ENCODE measurements at places on chromosomes 12 and 14.
A peak's percentile ranks its signal among the peaks of the same experiment; 100 is the strongest.

DNA sequence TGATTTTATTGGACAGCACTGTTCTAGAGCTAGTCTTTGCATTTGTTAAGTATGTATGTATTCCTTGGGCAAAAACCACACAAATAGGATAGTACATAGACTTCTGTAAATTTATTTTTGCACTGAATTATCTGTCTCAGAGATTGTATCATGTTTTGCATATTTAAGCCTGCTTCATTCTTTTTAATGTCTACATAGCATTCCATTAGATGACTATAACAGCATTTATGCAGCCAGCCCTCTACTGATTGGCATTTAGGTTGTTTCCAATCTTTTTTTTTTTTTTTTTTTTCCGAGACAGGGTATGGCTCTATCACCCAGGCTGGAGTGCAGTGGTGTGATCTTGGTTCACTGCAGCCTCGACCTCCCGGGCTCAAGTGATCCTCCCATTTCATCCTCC, 34.5 kb downstream of the SYNDIG1L start:
- no peak for DNase-seq

DNA sequence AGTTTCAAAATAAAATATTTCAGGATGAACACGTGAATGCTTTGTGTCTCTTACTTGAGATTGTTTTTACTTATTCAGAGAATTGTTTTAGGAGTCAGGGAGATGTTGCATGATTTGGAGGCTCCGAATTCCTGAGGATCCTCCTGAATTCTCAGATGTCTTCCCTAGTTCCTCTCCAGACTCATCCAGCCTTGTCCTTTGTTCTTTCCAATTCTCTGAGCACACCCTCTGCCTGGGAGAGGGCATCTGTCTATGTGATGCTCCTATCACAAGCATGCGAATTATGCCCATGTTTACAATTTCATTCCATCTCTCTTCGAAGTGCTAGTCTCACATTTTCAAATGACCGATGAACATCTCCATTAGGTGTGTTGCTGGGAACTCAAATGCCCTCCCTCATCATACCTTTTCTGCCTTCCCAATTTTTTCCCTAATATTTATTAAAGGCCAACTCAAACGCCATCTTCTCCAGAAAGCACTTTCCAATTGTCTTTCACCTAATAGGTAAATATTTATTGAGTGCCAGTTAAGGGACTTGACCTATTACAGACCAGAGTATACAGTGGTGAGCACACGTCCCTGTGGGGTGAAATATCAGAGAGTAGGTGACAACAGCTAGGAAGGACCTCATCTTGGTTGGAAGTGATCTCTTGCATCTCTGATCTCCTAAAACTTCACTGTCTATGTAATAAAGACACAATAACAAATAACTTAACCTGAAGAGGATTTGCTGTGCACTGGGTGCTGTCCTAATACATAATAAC, 64.4 kb downstream of the ARF6 start:
- no peak for DNase-seq

DNA sequence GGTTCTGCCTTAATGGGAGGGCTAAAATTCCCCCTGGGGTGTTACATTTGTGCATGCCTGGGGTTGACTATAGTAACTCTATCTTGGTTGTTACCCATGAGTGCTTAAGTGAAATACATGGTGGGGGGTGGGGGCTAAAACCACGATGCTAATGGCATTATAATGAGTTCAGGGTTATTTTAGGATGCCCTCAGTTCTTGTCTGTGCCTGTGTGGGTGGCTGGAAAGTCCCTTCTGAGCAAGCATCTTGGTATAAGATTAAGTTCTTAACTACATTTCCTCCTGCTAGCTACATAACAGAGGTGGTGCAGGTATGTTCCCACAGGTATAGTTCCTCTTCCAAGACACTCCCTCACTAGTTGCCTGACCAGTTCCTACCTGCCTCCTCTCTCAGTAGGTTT, 822.3 kb downstream of the LRFN5 start:
- DNase-seq = no peak

- DNase-seq = peak; percentile 55
Observed at GRCh38 chr12:93591137-93591868, 18.8 kb downstream of the SOCS2 start.

GRCh38 chr14:66365388-66365787, 120.8 kb upstream of the CCDC196 start:
- no peak for DNase-seq

DNA sequence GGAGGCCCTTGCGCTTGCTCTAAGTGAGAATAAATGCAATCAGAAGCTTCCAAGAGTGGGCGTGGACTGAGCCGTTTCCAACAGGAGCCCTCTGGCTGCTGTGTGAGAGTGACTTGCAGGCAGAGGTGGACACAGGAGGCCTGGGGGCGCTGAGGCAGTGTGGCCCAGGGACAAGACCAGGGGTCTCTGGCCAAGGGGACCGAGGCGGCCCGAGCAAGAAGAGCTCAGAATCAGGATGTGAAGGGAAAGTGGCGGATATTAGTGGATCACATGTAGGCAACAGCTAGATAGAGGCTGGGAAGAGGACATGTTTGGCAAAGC, 8.6 kb downstream of the RIMBP2 start:
- DNase-seq = no peak

GRCh38 chr12:132024758-132025157, 75.0 kb downstream of the EP400 start:
- no peak for DNase-seq

Measured in amygdala (tissue), 56 donors.